ENCODE measurements at places on chromosomes 1 and 21. TPM values are rescaled to one million over a fixed set of nuclear protein-coding genes. Genes with fewer than 3 reads are reported as not detected.

DNA sequence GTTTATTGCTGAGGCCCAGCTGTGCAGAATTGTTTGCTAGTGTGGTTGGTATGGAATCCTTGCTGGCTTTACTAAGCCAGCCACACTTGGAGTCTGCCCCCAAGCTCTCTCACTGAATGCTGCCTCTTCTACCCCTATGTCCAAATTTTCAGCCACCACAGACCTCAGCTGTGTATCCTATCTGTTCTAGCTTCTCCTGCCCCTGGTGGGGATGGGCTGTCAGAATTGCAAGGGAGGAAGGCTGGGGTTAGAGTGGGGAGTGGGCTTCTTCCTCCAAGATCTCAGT lies 4.4 kb downstream of the NHLH1 start:
- no peak for DNase-seq

DNA sequence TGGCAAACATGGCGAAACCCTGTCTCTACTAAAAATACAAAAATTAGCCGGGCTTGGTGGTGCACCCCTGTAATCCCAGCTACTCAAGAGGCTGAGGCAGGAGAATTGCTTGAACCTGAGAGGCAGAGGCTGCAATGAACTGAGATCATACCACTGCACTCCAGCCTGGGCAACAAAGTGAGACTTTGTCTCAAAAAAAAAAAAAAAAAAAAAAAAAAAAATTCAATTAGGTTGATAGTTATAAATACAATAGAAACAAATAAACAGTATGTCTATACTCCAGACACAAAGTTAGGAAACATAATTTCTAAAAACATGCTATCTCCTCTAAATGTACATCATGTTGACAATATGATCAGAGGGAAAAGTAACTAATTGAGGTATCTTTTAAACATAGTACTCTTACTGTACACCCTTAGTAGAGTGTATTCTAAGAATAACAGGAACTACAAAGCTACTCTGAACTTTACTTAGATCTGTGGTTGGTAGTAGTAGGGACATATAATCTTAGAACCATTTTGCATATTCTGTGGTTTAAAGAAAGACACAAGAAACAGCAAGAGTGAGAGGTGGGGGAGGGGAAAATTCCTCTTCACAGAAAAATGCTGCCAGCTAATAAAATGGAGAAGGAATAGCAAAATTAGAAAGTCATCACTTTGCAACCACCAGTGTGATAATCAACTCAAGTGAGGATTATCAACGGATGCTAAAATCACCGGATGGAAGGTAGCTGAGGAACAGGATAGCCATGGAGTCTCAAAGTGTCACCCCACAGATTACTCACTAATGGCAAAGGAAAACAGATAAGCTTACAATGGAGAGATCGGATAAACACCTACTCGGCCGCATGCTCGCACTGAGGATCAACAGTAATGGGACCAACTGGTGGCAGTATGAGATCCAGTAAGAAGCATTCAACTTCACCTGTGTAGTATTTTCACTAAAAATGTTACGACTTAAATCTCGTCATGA lies 35.0 kb downstream of the MTOR start:
- DNase-seq, result no peak

DNA sequence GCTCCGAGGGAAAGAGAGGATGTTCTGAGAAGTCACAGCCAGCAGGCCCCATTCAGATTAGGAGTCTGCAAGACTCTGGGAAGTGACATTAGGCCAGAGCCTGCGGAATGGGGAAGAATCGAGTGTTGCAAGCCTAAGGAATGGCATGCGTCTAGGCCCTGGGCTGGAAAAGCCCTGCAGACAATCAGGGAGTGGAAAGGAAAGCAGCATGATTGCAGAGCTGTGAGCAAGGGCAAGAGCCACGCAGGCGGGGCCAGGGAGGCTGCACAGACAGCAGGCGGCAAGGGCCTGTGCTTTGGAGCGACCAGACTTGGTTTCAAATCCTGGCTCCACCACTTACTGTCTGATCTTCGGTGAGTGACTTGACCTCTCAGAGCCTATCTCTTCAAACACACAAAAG lies 118.2 kb downstream of the RRAGC start:
- no peak for DNase-seq

- no peak for DNase-seq
These were observed 80.6 kb downstream of the ERG start for GRCh38 chr21:38417726-38418125.

- DNase-seq, result no peak
These were observed 222.9 kb upstream of the RAB4A start for GRCh38 chr1:229047840-229048620.

DNA sequence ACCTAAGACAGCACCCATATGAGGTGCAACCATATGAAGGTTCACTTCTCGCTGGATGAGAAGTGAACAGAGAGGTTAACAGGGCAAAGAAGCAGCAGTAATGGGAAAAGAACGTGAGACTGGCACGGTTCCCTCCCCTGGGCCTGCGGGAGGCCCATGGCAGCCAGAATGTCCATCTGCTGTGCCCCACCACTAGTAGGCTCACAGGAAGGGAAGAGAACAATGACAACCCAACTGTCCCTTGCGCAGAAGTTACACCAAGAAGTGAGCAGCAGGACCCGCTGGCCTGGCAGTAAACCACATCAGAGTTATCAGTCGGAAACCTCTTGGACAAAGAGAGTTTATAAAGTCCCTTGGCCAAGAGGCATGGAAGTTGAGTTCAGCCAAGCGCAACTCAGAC lies 11.3 kb downstream of the HIVEP3 start:
- no peak for DNase-seq

DNA sequence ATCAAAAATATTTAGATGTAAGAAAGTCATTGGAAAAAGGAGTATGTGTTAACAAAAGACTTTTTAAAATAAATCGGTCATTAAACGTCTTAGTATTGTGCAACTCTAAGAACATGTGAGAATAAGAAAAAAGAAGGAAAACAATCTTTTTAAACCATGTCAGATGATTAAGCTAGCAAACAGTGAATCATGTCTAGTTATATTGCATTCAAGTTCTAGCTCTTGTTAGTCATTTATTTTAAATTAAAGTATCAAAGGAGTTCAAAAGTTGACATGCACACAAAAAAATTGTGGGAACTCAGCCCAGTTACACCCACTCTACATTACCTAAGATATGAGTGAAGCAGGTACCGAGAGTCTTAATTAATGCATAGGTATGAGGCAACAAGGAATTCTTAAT lies 9.8 kb downstream of the FRRS1 start:
- DNase-seq, result no peak

The RHOC gene
- 443 TPM for total RNA-seq

The CD84 gene
- not detected for total RNA-seq

The MAEL gene
- total RNA-seq, result not detected

The ANGPTL1 gene
- not detected for total RNA-seq

Measured in Daoy (cell line).